Mammary epithelial cell (primary cell): ENCODE measurements at places on chromosomes 3 and 15. TPM values are rescaled to one million over a fixed set of nuclear protein-coding genes. Genes with fewer than 3 reads are reported as not detected.

DNA sequence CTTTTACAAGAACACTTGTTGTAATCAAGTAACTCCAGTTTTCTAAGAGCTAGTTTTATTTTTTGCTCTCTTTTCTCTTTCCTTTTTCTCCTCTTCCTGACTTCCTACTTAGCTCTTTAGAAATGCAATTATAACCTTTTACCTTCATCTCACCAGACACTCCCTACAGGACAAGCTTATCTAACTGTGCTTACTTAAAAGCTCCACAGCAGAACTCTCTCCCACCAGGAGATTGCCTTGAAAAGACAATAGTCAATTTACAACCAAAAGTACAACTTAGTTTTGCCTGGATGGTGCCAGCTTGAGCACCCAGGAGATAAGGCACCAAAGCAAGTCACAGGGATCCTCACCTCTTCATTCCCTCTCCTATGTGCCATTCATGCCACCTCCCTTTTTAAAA, 573.8 kb upstream of the LMCD1 start:
- no peak for DNase-seq

Gene PPP1R14D
- not detected for polyA plus RNA-seq

- no peak for DNase-seq
Measured at GRCh38 chr3:193812791-193813500, 219.9 kb downstream of the OPA1 start.

DNA sequence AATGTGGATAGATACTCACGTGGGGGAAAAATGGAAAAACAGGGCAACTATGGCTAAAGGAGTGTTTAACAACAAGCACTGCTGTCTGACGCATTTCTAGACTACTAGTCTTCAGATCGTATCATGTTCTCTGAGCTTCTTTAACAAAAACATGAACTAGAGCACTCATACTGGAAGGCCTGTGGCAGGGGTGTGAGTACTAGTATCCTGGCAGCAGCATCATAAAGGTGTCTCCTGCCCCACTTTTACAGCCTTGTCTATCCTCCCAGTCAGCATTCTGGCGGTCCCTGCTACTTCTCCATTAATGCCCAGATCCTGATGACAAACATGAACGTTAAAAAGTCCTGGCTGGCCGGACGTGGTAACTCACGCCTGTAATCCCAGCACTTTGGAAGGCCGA, 4.0 kb downstream of the FMN1 start:
- no peak for DNase-seq

GRCh38 chr3:105722943-105723556, 145.8 kb downstream of the CBLB start:
- DNase-seq: no peak

DNA sequence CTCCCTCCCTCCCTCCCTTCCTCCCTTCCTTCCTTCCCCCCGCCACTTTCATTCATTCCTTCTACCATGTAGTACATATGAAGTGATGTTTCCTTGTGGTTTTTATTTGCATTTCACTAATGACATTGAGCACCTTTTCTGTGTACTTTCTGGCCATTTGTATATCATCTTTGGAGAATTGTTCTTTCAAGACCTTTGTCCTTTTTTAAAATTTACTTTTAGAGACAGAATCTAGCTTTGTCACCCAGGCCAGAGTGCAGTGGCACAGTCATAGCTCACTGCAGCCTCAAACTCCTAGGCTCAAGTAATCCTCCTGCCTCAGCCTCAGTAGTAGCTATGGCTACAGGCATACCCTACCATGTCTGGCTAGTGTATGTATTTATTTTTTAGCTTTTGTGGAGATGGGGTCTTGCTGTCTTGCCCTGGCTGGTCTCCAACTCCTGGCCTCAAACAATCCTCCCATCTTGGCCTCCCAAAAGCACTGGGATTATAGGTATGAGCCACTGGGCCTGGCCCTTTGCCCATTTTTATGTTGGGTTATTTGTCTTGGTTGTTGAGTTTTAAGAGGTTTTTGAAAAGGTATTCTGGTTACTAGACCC, 42.0 kb upstream of the CTDSPL2 start:
- DNase-seq: no peak

DNA sequence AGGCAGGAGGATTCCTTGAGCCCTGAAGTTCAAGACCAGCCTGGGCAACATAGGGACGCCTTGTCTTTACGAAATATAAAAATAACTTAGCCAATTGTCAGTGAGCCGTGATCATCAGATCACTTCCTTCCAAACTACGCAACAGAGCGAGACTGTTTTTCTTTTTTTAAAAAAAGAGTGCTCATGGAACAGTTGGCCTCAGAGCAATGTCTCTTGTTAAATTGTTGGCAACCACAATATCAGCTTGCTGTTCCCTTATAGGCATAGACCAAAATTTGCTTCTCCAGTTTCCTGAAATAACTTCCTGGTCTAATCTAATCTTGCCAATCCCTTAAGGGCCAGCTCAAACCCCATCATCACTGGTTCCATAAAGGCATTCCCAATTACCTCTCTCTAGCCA, 93.3 kb upstream of the SLC4A7 start:
- no peak for DNase-seq

Gene PCBP4
- 65.6 TPM for polyA plus RNA-seq

Gene CYP19A1
- polyA plus RNA-seq: 0.09 TPM

DNA sequence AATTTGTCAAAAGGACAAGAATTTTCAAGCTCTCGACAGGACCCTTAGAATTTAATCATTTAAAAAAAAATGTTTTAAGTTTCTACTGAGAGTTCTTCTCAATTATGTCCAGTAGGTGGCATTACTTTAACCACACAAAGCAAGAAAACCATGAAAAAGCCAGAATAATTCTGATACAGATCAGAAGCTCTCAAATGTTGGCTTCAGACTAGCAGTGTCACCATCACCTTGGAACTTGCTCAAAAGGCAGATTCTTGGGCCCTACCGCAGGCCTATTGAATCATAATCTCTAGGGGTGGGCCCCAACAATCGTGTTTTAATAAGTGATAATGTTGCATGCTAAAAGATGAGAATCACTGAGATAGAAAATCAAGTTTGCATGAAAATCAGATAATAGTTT, 99.5 kb upstream of the KCNMB2 start:
- no peak for DNase-seq

GRCh38 chr15:39296955-39297354, 283.9 kb upstream of the THBS1 start:
- DNase-seq: no peak

GRCh38 chr15:50113187-50113505, 5.9 kb downstream of the ATP8B4 start:
- no peak for DNase-seq

- DNase-seq: peak; percentile 35
Measured at GRCh38 chr3:114928989-114929640, 218.0 kb downstream of the ZBTB20 start.

DNA sequence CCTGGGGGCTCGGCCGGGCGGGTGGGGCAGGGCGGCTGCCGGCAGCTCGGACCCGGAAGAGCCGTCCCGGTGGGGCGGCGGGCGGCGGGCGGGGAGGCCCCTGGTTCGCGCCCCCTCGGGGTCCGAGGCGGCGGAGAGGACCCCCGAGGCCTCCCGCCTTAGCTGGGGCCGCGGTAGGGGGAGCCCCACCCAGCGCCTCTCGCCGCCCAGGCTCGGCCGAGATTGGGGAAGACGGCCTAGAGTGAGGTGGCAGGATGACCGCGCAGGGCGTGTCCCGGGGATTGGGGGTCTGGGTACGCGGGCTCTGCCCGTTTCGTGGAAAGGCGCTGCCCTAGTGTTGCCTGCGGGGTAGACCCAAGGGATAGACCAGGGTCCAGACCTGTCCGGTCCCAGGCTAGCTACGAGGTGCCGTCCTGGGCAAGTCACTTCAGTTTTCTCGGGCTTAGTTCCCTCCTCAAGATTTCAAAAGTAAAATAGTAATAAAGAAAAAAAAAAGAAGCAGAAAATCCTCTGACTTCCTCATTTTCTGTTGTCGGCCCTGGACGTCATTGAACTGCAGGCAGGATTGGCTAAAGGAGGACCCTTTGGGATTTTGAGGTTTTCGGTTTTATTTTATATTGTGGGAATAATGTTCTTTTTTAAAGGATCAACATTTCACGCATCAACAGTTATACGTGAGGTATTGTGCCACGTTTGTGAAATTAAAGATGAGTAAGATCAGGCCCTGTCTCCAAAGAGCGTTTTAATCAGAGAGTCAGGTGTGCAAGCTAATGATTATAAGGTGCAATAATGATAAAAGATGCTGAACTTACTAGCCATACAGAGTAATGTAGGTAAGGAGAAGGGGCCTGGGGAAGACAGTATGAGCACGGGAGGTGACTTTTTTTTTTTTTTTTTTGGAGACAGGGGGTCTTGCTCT, 679 bp downstream of the IQGAP1 start:
- DNase-seq: peak; percentile 50

GRCh38 chr15:86001200-86001599, 78.5 kb upstream of the AGBL1 start:
- peak; percentile 89 for DNase-seq

Gene CCDC33
- 0.20 TPM for polyA plus RNA-seq

Gene MLH1
- 36.8 TPM for polyA plus RNA-seq

Gene GHRL
- polyA plus RNA-seq: not detected

- DNase-seq: peak; percentile 94
Measured at GRCh38 chr3:135927155-135927554, 38.4 kb upstream of the PPP2R3A start.

GRCh38 chr3:158084651-158085050, 21.6 kb downstream of the SHOX2 start:
- no peak for DNase-seq

Gene MCTP2
- 19.5 TPM for polyA plus RNA-seq

- DNase-seq: no peak
Measured at GRCh38 chr15:66834881-66835878, 133.1 kb downstream of the SMAD6 start.

GRCh38 chr15:72685925-72686794, at the start of the genes BBS4 and HIGD2B:
TSS of gene BBS4 (plus strand) at chr15:72686207. CDS start at chr15:72686228, 21 bp downstream.
TSS of gene HIGD2B (minus strand) at chr15:72686182. CDS start at chr15:72676374, 9,808 bp downstream.
- peak; percentile 89 for DNase-seq

DNA sequence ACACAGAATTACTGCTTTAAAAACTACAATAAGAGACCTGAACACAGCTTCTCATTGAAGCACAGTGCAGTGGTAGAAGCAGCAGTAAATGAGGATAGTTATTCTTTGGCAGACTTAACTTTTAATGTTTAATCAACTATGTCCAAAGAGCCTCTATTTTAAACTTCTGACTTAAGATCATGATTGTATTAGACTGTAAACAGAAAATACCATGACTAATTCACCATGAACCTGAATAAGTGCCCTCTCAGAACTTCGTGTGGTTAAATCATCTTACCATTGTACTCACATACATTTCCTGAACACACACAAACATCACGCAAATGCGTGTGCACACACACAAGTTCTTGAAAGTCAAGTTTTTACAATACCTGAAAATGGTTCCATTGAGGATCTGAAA, 13.9 kb downstream of the CEP152 start:
- DNase-seq: peak; percentile 2

Gene PAQR9
- 0.05 TPM for polyA plus RNA-seq
